EH (cell line): ENCODE measurements at places on chromosomes 4 and X.
A peak's percentile ranks its signal among the peaks of the same experiment; 100 is the strongest.

- DNase-seq = no peak
Measured at GRCh38 chr4:148893095-148893494, 450.9 kb upstream of the NR3C2 start.

GRCh38 chrX:1914606-1915365 lies 299.9 kb downstream of the ASMT start:
- no peak for DNase-seq

DNA sequence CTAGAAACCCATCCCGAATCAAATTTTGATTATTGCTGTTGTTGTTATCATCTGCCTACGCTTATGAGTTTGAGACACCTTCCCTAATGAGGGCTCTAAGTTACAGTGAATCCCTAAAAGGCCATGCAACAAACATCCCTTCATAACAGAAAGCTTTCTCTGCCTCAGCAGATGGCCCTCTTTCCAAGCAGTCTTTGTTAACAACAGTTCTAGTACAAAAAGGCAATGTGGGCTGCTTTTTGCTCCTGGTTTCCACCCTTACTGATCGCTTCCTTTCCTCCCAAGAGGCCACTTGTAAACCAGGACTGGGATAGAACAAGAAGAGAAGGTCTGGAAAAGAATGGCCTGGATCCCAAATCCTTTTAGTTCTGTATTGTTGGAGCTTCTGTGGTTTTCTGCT lies 24.2 kb downstream of the GPC4 start:
- no peak for DNase-seq

GRCh38 chr4:149555799-149556198 lies 259.8 kb downstream of the IQCM start:
- DNase-seq = no peak

- DNase-seq = peak; percentile 41
Measured at GRCh38 chrX:24396236-24396930, 35.9 kb downstream of the SUPT20HL1 start.

DNA sequence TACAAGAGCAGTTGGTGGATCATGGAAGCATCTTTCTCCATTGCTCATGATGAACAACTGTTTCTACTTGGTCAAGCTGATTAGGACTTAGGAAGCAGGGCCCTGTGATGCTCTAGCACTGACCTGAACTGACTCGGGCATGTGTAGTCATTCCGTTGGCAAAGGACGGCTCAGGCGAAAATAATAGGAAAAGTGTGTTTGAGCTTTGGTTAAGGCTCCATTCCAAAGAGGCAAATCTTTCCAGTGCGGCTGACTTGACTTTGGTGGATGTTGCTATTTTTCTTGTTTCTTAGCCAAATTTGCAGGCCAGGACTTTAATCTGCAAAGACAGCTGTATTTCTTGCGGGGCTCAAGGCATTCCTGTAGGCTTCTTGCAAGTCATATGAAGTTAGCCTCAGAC lies 39.5 kb downstream of the ZNF518B start:
- no peak for DNase-seq

- DNase-seq = peak; percentile 44
Measured at GRCh38 chrX:14497184-14497666, 32.1 kb upstream of the GLRA2 start.

DNA sequence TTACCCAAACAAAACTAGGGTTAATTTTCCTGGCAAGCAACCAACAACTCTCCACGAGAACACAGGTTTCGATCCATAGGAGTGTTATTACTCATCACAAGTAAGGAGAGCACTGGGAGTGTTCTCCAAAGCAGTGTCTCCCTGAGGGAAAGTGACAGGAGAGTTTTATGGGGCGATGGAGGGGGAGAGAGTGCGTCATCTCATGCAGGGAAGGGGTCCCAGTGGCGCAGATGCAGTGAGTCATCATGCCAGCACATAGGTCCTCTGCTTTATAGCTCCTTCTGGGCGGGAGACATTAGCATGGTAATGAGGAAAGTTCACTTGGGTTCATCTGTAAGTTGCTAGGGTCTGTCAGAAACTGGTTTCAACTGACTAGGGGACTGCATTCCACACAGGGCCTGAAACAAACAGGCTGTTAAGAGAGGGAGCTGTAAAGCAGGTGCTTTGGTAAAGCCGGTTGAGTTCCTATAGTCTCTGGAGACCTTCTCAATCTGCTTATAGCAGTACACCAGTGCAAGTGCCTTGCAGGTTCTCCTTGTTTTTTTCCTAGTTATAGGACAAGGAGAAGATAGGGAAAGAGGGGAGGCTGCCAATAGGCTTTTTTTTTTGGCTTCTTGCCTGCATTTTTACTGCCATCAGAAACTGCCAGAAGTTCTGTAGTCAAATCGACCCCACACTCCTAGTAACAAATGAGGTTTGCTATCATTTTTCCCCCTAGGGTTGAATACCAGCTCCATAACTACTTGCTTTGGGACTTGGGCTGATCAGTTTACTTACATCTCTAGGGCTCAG lies 12.8 kb upstream of the BOD1L1 start:
- peak; percentile 91 for DNase-seq

DNA sequence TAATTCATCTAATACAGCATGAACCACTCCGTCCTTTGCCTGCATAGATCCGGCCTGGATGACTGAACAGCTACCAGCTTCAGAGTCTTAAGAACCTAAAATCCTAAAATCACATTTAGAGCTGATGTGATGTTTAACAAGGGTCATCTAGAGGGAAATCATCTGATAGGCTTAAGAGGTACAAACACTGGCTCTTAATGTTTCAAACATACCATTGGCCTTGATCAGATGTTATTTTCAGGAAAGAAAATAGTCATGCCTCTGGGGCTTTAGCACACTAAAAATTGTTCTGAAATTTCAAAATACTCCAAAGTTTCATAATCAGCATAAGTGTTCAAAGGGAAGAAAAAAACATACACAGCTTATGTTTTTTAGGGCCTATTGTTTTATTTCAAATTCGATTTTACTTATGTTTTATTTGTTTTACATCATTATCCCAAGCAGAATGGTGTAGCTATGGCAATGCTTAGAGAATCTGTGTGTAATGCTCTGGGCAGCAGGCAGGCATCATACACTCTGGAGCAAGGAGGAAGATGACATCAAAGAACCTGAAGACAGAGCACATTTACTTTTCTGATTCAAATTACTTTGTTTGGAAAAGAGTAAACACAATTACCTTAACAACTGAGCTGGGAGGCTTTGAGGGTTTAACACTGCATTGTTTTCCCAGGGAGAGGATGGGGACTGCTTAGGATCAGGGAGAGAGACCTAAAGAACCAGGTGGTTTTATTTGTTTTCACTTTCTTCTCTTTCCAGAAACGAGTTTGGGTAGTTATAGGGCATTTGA lies 25.3 kb upstream of the LEF1 start:
- peak; percentile 7 for DNase-seq

DNA sequence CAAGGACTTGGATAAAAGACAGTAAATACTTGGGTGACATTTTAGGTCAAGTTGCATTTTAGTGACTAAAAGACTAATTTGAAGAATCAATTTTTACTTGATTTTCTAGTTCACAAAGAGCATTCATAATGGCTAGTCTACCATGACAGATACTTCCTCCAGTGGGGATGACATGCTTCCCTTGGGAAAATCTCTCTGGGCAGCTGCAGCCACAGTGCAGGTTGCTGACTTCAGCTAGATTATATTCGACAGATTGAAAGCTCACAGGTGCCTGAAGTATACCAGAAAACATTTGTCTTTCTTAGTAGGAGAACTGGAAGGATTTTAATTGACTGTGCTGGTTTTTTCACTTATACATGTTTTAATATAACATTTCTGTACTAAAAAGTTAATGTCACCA lies 209.6 kb upstream of the MAGEB2 start:
- no peak for DNase-seq

GRCh38 chr4:166042510-166043055 lies 169.5 kb downstream of the TLL1 start:
- DNase-seq = no peak

- peak; percentile 29 for DNase-seq
Measured at GRCh38 chr4:38114386-38115150, 154.4 kb downstream of the PTTG2 start.

- DNase-seq = peak; percentile 69
Measured at GRCh38 chr4:117971403-117971802, 62.9 kb upstream of the NDST3 start.

DNA sequence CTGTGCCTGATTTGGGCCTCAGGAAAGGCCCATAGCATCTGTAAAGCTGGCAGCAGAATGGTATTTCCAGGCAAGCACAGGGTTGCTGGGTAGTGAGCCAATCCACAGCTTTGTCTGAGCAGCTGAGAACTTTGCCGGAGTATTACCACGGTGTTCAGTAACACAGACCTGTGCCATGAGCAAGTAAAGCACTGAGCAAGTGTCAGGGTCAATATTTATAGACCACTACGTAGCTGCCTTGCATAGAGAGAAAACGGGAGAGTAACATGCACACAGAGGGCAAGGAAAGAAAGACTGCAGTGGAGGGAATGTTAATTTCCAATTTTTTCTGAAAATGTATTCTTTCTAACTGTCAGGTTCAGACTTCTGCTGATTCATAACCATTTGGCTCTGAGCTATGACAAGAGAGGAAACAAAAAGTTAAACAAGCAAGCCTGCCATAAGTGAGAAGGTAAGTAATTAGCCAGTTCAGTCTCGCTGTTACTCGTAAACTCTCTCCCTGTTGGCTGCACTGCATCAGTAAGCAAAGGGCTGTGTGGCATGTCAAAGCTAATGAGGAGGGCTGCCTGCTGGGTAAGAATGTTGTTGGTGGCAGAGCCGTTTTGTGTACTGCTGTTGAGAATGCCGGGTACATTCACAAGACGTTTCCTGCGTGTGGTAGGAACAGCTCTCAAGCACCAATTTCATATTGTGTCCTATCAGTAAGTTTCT lies 238.1 kb downstream of the BMPR1B start:
- no peak for DNase-seq

DNA sequence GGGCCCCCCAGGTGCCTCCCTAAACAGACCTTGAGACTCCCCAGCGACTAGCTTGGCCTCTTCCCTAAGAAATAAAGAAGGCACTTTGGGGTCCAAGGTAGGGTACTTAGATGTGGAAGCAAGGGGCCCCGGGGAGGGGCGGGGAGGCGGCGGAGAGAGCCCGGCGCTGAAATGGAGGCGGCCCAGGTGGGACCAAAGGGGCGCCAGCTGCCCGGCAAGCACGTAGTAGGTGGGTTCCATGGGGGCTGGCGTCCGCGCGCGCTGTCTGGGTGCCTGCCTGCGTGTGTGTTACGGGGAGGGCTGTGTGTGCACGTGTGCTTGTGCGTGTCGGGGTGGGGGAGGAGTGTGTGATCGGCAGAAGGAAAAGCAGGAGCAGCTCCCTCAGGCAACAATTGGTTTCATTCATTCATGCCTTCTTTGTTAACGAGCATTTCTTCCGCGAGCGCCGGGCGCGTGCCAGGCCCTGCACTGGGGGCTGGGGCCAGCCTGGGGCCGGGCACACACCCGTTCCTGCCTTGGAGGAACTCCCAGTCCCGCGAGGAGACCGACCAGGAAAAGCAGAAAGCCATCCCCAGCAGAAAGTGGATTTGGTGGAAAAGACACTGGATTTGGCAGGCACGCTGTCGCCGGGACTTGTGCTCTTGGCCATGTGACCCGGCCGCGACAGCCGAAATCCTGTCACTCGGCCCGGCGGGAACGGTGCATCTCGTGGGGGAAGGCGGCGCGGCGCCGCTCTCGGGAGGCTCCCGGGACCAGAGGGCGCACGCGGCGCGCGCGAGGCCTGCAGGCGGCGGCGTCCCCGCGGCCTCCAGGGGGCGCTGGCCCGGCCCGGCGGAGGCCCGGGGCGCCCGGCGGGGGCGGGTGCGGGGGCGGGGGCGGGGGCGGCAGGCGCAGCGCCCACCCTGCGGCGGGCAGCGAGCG lies 3.3 kb upstream of the DUSP9 start:
- DNase-seq = peak; percentile 6

DNA sequence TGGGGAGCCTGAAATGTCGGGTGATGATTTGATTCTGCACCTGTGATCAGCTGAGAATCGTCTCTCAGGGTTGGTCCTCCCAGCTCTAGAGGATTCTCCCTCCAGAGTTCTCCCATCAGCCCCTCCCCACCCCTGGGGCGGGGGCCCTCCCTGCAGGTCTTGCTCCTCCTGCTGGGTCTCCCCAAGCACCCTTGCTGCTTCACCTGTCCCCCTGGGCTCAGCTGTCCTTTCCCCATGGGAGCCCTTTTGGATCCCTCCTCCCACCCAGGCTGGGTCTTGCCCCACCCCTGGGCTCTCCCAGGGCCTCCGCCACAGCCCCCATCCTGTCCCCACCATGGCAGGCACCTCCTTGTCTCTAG lies 22.2 kb downstream of the PSAPL1 start:
- DNase-seq = no peak

- no peak for DNase-seq
Measured at GRCh38 chr4:182885738-182886077, 31.5 kb downstream of the DCTD start.

DNA sequence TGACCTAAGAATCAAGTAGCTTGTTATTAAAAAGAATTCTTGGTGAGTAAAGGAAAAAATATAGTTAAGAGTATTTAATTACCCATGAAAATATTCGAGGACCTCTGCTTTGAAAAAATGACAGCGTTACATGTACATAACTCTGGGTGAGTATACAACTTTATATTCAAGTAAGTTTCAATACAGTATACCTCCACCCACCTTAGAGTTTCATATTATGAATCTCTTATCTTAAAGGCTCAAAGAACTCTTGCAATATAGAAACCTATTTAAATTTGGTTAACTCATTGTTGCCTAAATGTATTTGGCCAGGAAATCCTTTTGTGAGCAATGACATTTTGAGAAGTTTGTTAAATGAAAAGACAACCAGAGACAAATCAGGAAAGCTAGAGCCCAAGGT lies 138.2 kb downstream of the QDPR start:
- no peak for DNase-seq

GRCh38 chrX:118855681-118856310 lies 32.2 kb downstream of the ZCCHC12 start:
- DNase-seq = no peak

DNA sequence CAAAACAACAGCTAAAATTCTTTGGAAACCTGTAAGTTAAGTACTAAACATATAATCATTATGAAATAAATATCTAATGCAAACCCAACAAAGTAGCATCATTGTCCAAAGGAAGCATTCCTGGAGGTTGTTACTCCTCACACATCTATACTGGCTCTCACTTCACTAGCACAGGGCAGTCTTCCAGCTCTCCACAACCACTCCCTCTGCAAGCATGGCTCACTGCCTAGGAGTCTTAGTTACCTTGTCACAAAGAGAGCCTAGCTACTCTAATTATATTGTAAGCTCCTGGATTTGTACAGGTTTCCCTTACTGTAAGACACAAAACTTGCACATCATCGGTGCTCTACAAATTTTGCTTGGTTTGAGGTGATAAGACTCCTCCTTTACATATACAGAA lies 76.1 kb downstream of the AMMECR1 start:
- DNase-seq = peak; percentile 33

DNA sequence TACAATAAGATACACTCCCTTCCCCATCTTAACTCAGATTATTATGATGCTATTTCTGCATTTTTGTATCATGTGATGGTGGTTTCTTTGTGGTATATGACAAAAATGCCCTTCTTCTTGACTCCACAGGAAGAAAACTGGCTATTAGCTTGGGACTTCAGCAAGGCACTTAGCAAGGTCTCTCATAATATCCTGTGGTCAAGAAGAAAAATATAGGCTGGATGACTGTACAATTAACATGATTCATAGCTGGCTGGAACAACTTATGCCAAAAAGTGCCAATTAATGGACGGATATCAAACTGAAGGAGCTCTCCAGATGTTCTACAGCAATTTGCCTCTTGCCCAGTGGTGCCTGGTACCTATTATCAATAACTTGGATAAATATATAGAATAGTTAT lies 2.3 kb upstream of the MID1IP1 start:
- peak; percentile 90 for DNase-seq
